ENCODE measurements at places on chromosomes 16 and 17. TPM values are rescaled to one million over a fixed set of nuclear protein-coding genes. Genes with fewer than 3 reads are reported as not detected.

GRCh38 chr17:7620835-7621234, 6.1 kb upstream of the FXR2 start:
- DNase-seq = no peak

DNA sequence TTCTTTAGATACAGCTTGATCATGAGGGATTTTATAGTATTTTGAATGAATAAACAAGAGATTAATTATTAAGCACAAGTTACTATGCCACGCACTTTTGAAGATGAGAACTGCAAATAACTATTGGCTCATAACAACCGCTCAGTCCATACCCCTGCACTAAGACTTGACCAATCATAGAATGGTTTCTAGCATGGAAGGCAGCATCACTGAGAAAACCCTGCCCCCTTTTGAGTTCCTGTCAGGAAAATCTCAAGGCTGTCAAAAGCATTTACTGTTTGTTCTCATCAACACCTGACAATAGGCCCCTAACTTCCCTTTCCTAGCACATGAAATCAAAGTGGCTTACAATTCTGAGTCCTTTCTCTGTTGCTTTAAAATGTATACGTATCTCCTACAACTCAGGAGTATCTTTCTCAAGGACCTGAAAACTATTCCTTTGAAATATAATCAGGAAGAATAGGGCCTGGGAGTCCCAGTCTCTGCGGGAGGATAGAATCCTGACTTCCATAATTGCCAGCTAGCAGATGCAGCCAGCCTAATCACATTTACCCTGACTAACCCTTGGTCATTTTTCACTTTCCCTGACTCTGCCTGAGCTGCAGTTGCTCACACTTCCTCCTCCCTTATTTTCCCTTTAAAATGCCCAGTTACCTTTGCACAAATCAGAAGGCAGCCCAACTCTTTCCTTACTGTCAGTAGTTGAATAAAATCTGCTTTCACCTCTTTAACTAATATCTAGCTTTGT, 9.1 kb upstream of the MMD start:
- DNase-seq = no peak

DNA sequence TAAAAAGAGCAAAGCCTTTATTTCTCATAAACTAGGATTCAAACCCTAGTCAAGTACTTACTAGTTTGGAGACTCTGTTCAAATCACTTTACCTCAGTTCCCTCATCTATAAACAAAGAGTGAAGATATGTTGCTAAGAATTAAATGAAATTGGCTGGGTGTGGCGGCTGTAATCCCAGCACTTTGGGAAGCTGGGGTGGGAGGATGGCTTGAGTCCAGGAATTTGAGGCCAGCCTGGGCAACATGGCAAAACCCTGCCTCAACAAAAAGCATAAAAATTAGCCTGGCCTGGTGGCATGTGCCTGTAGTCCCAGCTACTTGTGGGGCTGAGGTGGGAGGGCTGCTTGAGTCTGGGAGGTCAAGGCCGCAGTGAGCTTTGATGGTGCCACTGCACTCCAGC, 114.5 kb upstream of the CREBBP start:
- no peak for DNase-seq

GRCh38 chr16:78956859-78957258, 643.7 kb downstream of the MAF start:
- no peak for DNase-seq

DNA sequence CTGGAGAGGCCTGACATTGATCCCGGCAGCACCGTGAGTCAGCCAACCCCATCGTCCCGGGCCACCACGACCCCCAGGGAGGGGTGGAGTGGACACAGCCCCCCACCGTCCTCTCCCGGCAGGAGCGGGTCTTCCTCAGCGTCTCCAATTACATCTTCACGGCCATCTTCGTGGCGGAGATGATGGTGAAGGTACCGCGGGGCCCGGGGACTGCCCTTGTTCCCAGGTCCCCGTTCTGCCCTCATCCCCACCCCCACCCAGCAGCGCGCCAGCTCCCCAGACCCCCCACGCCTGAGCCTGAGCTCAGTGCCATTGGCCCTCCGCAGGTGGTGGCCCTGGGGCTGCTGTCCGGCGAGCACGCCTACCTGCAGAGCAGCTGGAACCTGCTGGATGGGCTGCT, 14.6 kb downstream of the TPSG1 start:
- DNase-seq = no peak

GRCh38 chr17:71937914-71938313, 182.9 kb upstream of the SOX9 start:
- no peak for DNase-seq

- DNase-seq = no peak
Measured at GRCh38 chr16:16038950-16039349, 89.5 kb downstream of the ABCC1 start.

- peak; percentile 97 for DNase-seq
Measured at GRCh38 chr17:8138672-8139371, 13.4 kb downstream of the PER1 start.

GRCh38 chr17:49952209-49952911, 16.6 kb upstream of the DLX4 start:
- peak; percentile 64 for DNase-seq

- DNase-seq = peak; percentile 37
Measured at GRCh38 chr16:88453611-88454522, 787 bp downstream of the ZFPM1 start.

DNA sequence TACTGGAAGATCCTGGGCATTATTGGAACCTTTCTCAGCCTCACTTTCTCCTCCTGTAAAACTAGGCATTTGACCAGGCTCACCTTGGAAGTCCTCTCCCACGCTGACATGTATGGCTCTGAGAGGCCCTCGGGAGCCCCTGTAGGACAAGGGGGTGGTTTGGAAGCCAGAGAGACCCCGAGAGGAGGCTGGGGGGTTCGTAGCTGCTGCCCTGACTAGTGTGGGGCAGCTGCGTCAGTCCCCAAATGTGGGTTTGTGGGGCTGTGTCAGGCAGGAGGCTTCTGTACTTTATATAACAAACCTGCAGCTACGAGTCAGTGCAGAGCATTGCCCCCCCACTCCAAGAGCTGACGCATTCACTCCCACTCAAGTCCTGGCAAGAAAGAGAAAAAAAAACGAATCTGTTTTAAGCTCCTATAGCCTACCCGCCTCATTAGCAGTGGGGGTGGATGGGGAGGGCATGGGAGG, 1.8 kb downstream of the CX3CL1 start:
- no peak for DNase-seq

The CDH13 gene
- not detected for total RNA-seq

The SF3B3 gene
- total RNA-seq = 538 TPM

The TBC1D3K gene
- total RNA-seq = not detected

The ENPP7 gene
- not detected for total RNA-seq

The EFTUD2 gene
- 215 TPM for total RNA-seq

The B9D1 gene
- 6.7 TPM for total RNA-seq

The CCDC40 gene
- not detected for total RNA-seq
